ENCODE measurements at places on chromosomes 7 and 10. TPM values are rescaled to one million over a fixed set of nuclear protein-coding genes. Genes with fewer than 3 reads are reported as not detected.

CPA4 gene
- 1.3 TPM for total RNA-seq

EPHB6 gene
- total RNA-seq: 33.0 TPM

TSPAN13 gene
- 44.4 TPM for total RNA-seq

OPALIN gene
- not detected for total RNA-seq

CXCL12 gene
- 0.79 TPM for total RNA-seq

CTTNBP2 gene
- total RNA-seq: 0.43 TPM

MBL2 gene
- not detected for total RNA-seq

PAX4 gene
- total RNA-seq: not detected

COL1A2 gene
- total RNA-seq: 6,824 TPM

NXPH1 gene
- not detected for total RNA-seq

HSPA12A gene
- total RNA-seq: 4.3 TPM

POLL gene
- total RNA-seq: 18.8 TPM

ZRANB1 gene
- total RNA-seq: 24.8 TPM

UTF1 gene
- total RNA-seq: not detected

TRIM73 gene
- total RNA-seq: 2.4 TPM

OR2A1 gene
- total RNA-seq: not detected

CALML5 gene
- total RNA-seq: not detected

TMEM176A gene
- total RNA-seq: not detected

CBLL1 gene
- total RNA-seq: 29.3 TPM

ZNF37A gene
- total RNA-seq: 7.5 TPM

SPACDR gene
- 0.87 TPM for total RNA-seq

SAMD9L gene
- 0.79 TPM for total RNA-seq

ELFN1 gene
- under 0.01 TPM for total RNA-seq

TMEM225B gene
- total RNA-seq: 5.5 TPM

TPK1 gene
- 2.7 TPM for total RNA-seq

FKBP6 gene
- not detected for total RNA-seq

HOXA6 gene
- total RNA-seq: not detected

ADRB1 gene
- not detected for total RNA-seq

AZGP1 gene
- not detected for total RNA-seq

C10orf67 gene
- not detected for total RNA-seq

ZNF777 gene
- 8.6 TPM for total RNA-seq

HABP2 gene
- total RNA-seq: not detected

NOS3 gene
- 14.1 TPM for total RNA-seq

TEX36 gene
- under 0.01 TPM for total RNA-seq

HOXA9 gene
- total RNA-seq: not detected

GATA3 gene
- 78.1 TPM for total RNA-seq

IKZF1 gene
- not detected for total RNA-seq

SPDYE9 gene
- not detected for total RNA-seq

SMKR1 gene
- total RNA-seq: not detected

HMX3 gene
- total RNA-seq: not detected

TAS2R4 gene
- total RNA-seq: 4.3 TPM

EEPD1 gene
- total RNA-seq: 0.76 TPM

OR2A42 gene
- not detected for total RNA-seq

PPP3CB gene
- total RNA-seq: 20.3 TPM

INA gene
- total RNA-seq: 6.2 TPM

NACAD gene
- total RNA-seq: 7.6 TPM

FGFBP3 gene
- total RNA-seq: 1.2 TPM

ELN gene
- total RNA-seq: 0.39 TPM

SEMA3C gene
- 325 TPM for total RNA-seq

UCMA gene
- total RNA-seq: not detected
